NCI-H187 treated with DMSO at 0.1 percent for 48 hours (cell line): ENCODE measurements at places on chromosomes 7 and 10.

DNA sequence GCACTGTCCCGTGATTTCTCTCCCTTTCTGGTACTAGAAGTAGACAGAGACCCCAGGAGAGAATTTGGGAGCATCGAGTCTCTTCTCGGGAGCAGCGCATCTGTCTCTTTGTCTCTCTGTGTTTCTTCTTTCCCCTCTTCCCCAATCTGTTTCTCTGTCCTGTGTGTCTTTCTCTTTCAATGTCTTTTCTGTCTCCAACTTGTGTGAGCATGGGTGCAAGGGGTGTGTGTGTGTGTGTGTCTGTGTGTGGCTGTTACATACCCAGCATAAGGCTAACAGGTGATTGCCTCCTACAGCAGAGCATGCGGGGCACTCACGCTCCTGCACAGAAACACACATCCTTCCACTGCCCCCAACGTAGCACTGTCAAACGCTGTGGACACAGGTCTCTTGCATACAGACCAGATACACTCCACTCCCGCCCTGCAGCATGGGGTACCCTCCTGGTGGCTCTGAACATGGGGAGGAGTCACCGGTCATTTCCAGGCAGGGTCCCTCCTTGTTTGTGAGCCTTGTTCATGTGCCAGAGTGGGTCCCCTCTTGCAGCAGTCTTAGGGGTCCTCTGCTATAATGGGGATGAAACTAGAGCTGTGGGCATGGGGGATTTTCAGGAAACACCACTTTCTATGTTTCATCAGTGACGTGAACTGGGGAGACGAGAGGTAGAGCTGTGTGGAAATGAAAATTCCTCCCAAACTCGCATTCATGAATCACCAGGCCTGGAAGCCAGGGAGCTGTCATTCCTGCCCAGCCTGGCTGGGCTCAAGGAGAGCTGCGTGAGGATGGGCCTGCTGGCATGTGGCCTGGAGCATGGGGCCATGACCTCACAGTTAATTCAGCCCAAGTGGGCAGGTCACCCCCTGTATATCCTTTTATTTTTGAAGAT lies 980 bp downstream of the ADAMTS14 start:
- DNase-seq: no peak

GRCh38 chr10:78109210-78109609 lies 75.5 kb downstream of the RPS24 start:
- no peak for DNase-seq

DNA sequence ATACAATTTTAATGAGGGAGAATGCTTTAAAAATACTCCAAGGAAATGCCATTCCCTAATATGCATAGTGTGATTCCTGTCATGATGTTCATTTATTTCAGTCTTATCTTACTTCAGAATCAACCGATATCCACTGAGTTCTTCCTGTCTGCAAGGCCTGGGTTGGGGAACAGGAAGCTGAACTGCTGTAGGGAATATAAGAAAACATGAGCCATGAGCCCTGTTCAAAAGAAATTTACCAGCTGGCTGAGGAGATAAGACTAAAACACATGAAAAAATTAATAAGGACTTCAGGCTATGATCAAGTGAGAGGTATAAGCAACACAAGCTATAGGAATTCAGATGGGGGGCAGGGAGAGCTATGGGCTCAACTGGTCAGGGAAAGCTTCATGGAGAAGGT lies 184.7 kb downstream of the PLPP4 start:
- DNase-seq: no peak

- no peak for DNase-seq
Measured at GRCh38 chr10:1736144-1736971, 967 bp downstream of the ADARB2 start.

GRCh38 chr7:66535414-66536329 lies 93.0 kb upstream of the KCTD7 start:
- DNase-seq: no peak

DNA sequence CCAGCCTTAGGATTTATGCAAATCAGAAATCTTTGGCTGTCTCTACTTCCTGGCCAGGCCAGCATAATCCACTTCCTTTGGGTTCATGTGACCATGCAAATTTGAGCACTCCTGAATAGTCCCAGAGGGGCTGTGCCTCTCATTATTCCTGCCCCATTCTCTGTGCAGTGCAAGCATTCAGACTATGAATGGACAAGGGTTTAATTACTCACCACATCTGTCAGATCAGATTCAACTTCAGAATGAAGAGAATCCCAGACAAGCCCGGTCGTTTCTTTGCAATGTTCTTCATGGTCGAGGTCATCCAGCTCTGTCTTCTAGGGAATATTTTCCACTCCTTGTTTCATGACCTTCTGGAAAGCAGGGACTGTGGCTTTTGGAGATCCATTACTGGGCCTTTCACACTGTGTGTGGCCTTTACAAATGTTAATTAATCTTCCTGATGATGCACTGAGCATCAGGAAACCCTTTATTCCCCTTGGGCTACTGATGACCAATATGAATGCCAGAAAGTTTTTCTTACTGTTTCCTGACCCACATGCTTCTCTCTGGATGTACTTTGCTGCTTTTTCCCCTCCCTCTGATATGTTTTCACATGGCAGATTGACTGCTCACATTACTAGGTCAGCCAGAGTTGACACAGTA lies 217.6 kb upstream of the TCF7L2 start:
- peak; percentile 19 for DNase-seq

DNA sequence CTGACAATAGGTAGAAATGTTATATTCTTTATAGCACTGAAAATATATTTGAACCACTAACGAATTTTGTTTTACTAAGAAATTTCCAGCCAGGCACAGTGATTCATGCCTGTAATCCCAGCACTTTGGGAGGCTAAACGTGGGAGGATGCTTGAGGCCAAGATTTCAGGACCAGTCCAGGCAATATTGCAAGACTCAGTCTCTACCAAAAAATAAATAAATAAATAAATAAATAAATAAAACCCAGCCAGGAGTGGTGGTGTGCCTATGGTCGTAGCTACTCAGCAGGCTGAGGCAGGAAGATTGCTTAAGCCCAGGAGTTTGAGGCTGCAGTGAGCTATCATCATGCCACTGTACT lies 39.8 kb downstream of the PIP4K2A start:
- DNase-seq: no peak

- peak; percentile 10 for DNase-seq
Measured at GRCh38 chr7:128904381-128905197, 5.9 kb downstream of the KCP start.

DNA sequence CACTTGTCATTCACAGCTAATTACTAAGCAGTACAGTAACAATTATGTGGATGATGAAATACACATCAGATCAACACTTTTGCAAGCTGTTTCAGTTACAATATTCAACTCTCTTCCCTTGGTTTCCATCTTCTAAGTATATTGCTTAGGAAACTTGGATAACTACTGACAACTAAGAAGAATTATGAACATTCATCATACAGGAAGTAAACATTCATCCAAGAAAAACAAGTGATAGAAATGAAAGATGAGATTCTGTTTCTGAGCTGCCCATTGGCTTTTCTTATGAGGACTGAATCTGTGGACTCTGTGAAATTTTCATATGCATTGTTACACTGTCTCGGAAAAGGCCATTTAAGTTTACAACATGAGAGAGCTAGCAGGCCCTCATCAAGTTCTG lies 240.2 kb downstream of the PRKG1 start:
- no peak for DNase-seq

DNA sequence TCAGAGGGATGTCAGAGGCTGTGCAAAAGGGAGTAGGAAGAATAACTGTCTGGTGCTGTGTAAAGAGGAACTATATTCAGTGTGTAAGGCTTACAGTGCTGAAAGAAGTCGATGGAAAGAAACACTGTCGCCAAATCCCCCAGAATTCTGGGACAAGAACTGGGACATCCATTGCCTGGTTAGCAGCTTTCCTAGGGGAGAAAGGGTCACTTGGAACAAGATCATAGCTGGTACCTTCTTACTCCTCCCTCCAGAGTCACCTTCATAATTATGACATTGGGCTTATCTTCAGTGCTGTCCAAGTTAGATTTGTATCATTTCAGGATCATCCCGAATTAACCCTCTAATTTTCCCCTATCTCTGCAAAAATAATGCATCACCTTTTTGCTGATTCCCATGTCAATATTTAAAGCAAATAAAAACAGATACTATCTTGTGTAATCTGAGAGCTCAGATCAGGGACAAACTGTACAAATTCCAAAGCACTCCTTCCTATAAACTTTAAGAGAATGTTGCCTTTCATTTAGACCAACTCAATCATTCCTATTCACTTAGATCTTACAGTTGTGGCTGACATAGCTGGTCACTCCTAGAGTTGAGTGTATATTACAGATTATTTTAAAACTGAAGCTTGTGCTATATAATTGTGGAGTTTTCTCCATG lies 96.5 kb downstream of the DNAH11 start:
- DNase-seq: no peak

GRCh38 chr10:76902949-76903348 lies 734.7 kb downstream of the KCNMA1 start:
- no peak for DNase-seq

GRCh38 chr7:6258440-6259182 lies 13.8 kb downstream of the CYTH3 start:
- DNase-seq: no peak

DNA sequence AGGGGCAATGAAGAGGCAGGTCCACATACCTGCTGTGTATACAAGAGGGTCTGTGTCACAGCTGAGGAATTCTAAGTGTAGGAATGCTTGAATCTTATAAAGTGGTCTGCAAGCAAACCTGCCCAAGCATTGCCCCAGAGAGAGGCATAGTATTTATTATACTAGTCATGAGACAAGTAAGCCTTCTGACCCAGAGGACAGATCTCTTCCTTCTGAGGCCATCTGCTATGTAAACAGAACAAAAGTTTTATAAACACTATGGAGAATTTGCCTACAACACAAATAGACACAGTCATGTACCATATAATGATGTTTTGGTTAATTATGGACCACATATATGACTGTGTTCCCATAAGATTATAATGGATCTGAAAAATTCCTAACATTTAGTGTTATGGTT lies 388.2 kb downstream of the NEBL start:
- DNase-seq: no peak

GRCh38 chr7:55427342-55427741 lies 62.2 kb downstream of the LANCL2 start:
- DNase-seq: no peak

DNA sequence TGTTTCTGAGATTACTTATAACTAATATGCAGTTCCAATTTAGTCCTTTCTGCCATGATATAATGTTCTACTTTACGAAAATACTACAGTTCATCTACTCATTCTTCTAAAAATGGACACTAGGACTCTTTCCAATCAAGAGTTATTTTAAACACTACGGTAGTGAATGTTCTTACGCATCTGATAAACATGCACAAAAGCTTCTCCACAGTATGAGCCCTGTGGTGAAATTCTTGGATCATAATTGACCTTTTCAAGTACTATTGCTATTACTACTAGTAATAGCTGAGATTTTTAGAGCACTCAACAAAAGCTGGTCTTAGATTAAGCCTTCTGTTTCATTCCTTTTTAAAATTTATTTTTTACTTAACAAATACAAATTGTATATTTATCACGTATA lies 106.4 kb downstream of the CH25H start:
- DNase-seq: no peak

GRCh38 chr10:46552526-46553237 lies 3.8 kb downstream of the GPRIN2 start:
- DNase-seq: no peak
